Stimulated activated CD8-positive, alpha-beta memory T cell treated with anti-CD3 and anti-CD28 coated beads, Interleukin-4, amount 100 ng/mL, for 4 hours (primary cell): ENCODE measurements at places on chromosomes 13 and 19.

GRCh38 chr19:35140207-35140961, 1.8 kb downstream of the FXYD1 start:
- DNase-seq, result no peak

DNA sequence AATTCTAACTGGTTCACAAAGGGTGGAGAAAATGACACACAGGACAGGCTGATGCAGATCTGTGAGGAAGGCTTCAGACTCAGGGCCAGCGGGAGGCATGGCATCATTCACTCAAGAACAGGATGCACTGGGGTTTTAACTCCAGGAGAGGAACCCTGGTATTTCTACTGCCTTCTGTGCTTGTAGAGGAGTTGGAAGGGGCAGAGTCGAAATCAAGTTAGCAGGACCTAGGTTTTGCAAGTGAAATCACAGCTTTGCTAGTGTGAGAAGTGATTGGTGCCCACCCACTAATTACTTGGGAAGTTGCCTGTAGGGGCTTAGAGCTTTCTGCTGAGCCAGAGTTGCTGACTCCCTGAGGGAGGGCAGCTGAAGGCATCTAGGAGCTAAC, 92.7 kb downstream of the AKAP11 start:
- no peak for DNase-seq

GRCh38 chr13:52983836-52984235, 44.8 kb upstream of the OLFM4 start:
- no peak for DNase-seq

- peak; percentile 60 for DNase-seq
Observed at GRCh38 chr19:44903602-44904425, 1.8 kb upstream of the APOE start.

DNA sequence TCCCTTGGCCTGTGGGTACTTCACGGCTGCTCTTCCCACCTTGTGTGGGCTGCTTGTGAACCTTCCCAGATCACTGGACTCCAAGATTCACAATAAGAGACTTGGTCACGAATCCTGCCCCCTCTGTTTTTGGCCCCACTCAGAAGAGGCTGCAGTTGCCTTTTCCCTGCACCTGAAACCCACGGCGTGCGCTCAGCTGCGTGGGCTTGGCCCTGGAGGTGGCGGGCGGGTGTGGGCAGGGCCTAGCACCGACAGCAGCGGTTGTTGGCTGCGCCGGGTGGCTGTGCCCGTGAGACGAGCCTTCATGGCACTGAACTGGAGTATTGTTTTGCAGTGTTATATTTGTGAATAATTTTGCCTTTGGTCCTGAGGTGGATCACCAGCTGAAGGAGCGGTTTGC, 33.8 kb downstream of the PLEKHJ1 start:
- no peak for DNase-seq
